ENCODE measurements at places on chromosomes 5 and 9.

DNA sequence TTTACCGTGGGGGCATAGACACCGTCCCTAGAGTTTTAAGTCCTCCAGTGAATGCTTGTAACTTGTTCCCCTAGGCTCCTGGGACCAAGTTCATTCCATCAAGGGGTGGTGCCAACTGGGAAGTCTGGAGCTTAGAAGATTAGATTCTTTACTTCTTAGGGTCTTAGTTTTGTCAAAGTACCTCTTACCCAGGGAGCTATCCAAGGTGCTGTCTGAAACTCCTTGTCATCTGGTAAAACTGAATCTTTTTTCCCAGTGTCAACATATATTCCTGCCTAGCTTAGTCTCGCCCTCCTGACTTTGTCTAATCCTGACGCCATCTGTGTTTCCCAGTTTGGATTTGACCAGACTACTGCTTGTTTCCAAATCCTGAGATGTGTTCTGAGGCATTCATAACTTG lies 41.6 kb downstream of the MAMDC2 start:
- DNase-seq: no peak

- DNase-seq: no peak
Observed at GRCh38 chr5:6721442-6721841, 8.2 kb downstream of the TENT4A start.

DNA sequence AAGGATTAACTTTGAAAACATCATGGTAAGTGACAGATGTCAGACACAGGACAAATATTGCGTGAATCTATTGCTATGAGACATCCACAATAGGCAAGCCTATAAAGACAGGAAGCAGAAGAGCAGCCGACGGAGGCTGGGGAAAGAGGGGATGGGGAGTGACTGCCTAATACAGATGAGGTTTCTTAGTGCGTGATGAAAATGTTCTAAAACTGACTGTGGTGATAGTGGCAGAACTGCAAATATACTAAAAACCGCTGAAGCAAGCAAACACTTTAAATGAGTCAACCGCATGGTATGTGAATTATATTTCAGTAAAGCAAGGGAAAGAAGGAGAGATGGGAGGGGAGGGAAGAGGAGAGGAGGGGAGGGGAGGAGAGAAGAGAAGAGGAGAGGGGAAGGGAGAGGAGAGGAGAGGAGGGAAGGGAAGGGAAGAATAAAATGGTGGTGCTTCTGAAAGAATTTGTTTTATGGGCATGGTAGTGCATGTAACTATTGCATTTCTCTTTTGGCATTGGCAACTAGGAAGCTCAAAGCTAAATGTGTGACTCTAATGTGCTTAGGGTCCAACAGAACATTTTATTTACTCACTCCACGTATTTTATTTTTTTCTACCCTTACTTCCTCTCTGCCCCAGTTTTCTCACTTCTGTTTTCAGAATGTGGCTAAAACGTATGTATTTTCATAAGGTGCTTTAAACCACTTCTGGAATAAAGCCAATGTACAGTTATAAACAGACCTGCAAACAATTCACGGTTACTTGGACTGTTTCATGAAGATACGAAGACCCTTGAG lies 21.3 kb downstream of the AKNA start:
- DNase-seq: no peak

GRCh38 chr5:170247363-170247762 lies 14.6 kb downstream of the C5orf58 start:
- no peak for DNase-seq
